ENCODE measurements at places on chromosomes 2 and 18.

DNA sequence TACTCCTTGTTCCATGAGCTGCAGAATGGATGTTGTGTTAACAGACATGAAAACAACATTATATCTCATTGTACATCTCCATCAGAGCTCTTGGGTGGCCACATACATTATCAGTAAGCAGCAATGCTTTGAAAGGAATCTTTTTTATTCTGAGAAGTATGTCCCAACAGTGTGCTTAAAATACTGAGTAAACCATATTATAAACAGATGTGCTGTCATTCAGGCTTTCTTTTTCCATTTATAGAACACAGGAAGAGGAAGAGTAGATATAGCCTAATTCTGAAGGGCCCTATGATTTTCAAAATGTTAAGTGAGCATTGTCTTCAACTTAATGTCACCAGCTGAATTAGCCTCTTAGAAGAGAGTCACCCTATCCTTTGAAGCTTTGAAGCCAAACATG is 44.3 kb upstream of the CABYR start:
- DNase-seq: no peak

DNA sequence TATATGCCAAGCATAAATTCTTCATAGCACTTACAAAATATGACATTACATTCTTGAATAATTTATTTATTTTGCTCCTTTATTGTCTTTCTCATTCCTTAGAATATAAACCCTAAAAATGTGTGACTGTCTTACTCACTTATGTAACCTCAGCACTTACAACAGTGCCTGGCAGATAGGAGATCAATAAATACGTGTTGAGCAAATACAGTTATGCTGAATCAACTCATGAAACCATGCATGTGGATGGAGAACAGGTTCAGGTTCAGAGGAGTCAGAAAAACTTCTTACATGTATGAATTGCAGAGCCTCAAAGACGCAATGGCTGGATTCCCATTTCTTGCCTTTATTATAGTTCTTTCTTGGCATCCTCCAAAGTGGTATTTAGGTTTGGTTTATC is 659.4 kb upstream of the CHAC2 start:
- no peak for DNase-seq

DNA sequence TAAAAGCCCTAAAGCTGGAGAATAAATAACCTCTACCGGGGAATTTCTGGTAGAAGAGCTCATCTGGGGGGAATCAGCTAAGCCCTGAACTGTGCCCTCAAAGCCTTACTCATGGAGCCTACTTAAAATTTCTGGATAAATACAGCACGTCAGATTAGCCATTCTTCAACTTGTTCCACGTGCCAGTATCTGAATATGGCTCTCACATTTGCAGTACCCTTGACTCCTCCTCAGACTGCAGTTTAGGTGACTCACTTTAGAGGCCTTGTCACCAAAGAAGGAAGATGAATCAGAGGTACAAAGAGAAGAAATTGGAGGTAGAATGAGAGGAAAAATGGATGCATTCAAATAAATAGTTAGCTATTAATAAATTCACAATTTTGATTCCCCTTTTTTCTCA is 34.6 kb upstream of the POTEC start:
- no peak for DNase-seq

- no peak for DNase-seq
Observed at GRCh38 chr2:77479395-77479794, 42.8 kb downstream of the LRRTM4 start.

- DNase-seq: no peak
Observed at GRCh38 chr2:68423966-68424650, 43.0 kb downstream of the FBXO48 start.

DNA sequence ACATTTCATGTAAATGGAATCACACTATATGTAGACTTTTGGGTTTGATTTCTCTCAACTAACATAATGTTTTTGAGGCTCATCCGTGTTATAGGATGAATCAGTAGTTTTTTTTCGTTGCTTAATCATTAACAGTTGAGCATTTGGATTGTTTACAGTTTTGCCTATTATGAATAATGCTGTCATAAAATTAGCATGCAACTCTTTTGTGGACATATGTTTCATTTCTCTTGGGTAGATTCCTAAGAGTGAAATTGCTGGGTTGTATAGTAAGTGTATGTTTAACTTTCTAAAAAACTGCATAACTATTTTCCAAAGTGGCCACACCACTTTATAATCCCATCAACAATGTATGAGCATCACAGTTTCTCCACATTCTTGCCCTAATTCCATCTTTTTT is 7.7 kb upstream of the RHBDD1 start:
- DNase-seq: no peak

- no peak for DNase-seq
Observed at GRCh38 chr2:105674859-105675541, 69.7 kb upstream of the NCK2 start.

- no peak for DNase-seq
Observed at GRCh38 chr2:49241501-49241900, 87.2 kb upstream of the FSHR start.

DNA sequence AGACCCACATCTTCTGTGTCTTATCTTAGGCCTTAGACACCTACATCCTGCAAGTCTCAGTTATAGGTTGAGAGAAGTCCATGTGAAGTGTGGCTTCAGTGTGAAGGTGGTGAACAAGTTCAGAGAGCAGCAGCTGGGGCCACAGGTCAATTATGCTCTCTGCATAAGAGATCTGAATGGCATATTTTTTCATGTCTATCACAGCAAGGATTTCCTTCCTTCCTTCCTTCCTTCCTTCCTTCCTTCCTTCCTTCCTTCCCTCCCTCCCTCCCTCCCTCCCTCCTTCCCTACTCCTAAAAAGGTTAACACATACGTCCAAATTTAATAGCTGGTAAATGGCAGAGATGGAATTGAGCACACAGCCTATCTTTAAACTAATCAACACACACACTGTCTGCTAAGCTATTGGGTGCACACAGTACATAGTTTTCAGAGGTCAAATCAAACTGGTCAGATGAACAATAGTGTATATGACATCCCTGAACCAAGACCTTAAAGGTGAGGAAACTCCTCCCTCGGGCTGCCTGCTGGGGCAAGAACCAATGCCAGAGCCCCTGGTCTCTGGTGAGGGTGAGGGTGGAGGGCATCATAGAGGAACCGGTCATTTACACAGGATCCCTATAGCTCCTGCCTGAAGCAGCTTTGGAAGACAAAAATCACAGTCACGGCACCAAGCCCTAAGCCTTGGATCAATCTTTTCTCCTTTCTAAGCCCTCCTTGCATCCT is 240.9 kb downstream of the ICOS start:
- no peak for DNase-seq

DNA sequence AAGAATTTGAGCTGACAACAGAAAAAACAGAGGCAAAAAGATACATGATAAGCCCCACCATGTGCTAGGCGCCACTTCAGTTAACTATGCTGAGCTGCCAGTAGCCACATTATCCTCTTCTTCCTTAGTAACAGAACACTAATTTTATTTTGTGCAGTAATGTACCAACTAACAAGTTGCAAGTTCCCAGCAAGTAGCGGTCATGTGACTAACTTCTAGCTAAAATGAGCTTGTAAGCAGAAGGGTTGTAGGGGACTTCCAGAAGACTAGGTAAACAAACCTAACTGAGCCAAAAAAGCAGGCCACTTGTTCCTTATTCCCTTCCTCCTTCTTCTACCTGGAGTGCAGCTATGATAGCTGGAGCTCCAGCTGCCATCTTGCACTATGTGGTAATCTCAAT is 75.5 kb downstream of the DTNB start:
- DNase-seq: no peak

GRCh38 chr2:196286821-196287220 is 115.4 kb upstream of the STK17B start:
- no peak for DNase-seq

DNA sequence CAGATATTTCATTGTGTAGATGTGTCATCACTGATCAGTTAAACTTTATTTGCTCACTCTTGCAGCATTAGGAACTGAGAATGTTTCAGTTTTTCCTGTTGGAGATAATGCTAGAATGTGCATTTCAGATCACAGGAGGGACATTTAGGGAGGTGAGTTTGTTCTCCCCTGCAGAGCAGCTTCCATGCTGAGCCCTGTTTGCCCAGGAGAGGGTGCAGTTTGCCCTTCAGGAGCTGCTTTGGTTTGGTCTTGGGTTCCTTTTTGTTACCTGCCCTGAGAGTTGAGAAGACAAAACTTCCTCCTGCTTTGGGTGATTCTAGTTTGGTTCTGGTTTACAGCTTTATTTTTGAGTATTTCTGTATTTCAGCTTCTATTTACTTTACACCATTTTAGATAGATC is 49.9 kb downstream of the DGKD start:
- DNase-seq: no peak

DNA sequence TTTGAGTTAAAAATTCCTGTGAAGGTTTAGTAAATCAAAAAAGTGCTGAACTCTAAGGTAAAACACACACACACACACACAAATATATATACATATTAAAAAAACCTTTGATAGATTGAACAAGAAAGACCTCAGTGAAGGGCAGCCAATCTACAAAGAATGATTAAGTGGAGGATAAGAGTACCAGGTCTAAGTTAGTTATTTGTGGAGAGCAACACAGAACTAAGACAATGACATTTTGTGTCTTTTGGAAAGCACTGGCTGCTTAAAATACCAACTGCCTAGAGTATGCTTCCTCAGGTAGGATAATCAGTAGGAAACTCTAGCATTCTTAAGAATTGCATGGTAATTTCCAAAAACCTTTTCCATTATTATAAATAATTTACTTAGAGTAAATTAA is 481.4 kb upstream of the SYT4 start:
- no peak for DNase-seq

GRCh38 chr2:30897539-30897938 is 90.3 kb upstream of the CAPN13 start:
- no peak for DNase-seq

GRCh38 chr2:20762945-20763683 is 59.8 kb downstream of the LDAH start:
- no peak for DNase-seq

Data from GOT3 (cell line).